ENCODE measurements at places on chromosomes 2 and 18.

DNA sequence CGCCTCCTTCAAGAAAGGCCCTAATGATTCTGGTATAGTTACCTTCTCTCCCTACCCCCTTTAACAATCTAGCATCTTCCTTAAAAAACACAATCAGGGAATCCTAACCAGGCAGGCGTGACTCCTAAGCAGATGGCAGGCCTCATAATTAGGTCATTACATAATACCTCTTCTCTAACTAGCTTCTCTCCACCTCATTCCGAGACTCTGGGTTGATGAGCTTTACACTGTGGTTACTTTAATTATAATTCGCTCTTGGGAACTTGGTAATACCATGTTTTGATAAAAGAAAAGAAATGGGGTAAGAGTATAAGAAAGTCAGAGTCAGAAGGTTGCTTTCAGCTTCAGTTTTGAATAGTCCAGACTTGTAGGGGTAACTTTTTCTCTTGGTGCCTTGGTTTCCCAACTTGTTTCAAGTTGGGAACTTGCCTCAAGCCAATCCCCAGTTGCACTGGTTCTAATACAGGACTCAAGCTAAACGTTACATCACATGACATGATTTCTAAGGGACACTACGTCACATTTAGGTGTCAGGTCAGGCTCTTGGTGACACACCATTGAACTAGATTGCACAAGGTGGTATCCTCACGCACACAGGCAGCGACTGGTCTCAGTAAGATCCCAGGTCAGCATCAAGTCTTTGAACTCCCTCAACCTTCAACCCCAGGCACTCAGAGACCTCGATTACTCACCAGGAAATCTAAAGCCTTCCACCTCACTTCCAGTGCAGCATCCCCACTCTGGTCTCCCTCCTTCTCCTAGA, 59.2 kb downstream of the AAK1 start:
- no peak for DNase-seq

GRCh38 chr18:58015065-58015780, 28.8 kb upstream of the NEDD4L start:
- DNase-seq = peak; percentile 61

GRCh38 chr2:238157506-238158017, 1.2 kb upstream of the ERFE start:
- no peak for DNase-seq

DNA sequence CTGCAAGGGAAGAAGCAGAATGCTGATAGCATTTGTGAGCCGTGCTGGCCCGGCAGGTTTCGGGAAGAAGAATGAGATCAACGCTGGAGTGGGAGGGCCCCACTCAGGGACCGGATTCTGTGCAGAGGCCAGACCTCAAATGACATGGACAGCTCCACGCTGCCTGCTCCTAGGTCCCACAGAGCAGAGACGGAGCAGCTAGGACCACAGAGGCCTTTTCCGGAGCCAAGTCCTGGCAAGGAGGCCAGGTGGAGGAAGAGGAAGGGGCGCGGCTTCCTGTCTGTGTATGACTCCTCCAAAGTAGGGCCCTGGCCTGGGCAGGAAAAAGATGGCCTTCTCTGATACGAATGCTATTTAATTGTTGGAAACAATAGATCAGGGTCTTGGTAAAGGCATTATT, 139.9 kb downstream of the LRRC30 start:
- DNase-seq = no peak

GRCh38 chr2:155033652-155034051, 335.2 kb downstream of the KCNJ3 start:
- no peak for DNase-seq

DNA sequence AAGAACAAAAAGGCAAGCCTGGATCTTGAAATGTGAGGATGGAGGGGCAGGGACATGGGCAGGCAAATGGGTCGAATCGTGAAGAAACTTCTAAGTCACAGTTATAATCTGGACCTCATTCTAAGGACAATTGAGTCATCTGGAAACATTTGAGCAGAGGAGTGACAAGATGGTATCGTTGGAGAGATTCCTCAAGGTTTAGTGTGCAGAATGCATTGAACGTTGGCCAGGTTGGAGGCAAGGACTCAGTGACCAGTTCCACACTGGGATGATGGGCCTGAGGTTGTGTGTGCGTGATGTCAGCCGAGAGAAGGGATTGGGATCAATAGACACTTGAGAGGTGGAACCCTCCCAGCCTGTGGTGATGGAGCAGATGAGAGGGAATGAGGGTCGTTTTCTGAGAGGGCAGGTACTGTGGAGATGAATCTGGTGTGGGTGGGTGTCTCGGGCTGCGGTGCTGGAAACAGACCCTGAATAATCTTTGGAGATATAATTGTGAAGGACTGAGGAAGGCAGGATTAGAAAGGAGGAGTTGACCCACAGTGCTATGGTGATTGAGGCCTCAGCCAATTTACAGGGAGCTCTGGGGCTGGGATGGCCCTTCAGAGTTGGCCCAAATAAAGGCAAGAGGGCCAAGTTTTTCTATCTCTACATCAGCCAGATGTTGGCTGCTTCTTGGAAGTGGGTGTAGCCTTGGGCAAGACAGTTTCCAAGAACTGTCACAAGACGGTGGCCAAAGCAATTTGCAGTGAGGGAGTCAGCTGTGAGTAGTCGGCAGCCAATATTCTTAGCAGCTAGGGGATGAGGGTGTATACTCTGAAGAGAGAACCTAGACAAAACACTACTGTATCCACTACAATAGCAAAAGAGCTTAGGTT, 5.8 kb upstream of the ZNF532 start:
- no peak for DNase-seq

- no peak for DNase-seq
Observed at GRCh38 chr2:214575030-214575429, 164.2 kb downstream of the VWC2L start.
